ENCODE measurements at places on chromosomes 16 and 17. TPM values are rescaled to one million over a fixed set of nuclear protein-coding genes. Genes with fewer than 3 reads are reported as not detected.

- DNase-seq, result no peak
These were observed 11.0 kb downstream of the TBC1D24 start for GRCh38 chr16:2485811-2486507.

DNA sequence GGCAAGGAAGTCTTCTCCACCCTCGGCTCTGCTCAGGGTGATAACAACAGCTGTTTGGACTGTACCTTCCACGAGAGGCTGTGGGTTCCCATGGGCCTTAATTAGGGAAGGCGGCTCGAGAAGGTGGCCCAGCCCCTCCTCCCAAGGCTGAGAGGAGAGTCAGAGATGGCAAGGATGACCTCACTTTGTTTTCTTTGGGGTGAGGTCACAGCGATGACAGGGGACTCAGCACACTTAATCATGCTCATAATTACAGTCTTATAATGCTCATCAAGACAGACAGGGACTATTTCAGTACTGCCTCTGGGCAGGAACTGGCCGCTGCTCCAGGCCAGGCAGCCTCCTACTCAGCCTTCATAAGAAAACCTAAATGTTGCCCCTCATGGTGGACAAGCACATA, 19.7 kb downstream of the WFDC1 start:
- DNase-seq, result no peak

Gene CLDN7
- 14.2 TPM for total RNA-seq

DNA sequence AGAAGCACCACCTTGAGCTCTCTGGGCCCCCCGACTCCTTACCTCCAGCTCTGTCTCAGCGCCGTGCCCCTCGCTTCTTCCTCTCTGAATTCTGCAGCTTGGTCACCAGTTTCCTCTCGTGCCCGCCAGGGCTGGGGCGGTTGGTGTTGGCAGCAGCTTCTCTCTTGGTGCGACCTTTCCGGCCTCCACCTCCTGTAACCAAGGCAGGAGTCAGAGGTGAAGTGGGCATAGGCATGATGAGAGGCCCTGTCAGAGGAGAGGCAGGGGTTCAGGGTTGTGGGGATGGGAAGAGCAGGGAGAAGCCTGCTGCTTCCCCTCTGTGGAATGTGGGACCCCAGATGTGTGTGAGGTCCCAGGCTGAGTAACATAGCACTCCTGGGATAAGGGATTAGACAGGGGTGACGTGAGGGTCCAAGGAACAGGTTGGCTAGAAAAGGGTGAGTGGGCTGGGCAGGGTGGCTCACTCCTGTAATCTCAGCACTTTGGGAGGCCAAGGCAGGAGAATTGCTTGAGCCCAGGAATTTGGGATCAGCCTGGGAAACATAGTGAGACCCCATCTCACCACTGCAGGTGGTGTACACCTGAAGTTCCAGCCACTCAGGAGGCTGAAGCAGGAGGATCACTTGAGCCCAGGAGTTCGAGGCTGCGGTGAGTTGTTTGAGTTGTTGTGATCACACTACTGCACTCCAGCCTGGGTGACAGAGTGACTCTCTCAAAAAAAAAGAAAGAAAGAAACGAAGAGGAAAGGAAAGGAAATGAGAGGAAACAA, 626 bp downstream of the NUPR1 start:
- DNase-seq, result no peak

DNA sequence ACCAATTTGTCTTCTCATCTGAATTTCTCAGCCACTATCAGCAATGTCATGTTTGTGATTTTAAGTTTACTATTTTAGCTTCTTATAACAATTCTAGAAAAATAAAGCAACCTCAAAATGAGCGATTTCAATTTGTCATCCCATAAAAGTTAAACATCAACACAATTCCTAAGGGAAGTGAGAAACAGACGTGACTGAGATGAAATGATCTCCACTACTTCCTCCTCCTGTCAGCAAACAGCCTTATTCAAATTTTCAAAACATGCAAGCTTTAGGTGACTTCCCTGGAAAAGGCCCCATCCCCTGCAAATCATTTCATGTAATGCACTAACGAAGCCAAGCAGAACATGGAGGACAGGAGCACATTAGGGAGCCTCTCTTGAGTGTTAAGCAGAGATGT, 64.9 kb downstream of the ZNF652 start:
- DNase-seq, result no peak

Gene PRDM7
- 2.2 TPM for total RNA-seq

Gene ITGAD
- total RNA-seq, result not detected

Gene CCDC40
- 2.9 TPM for total RNA-seq

Gene PRAC2
- total RNA-seq, result not detected

Gene NDRG4
- total RNA-seq, result 22.6 TPM

Gene P2RX1
- total RNA-seq, result 44.5 TPM

- DNase-seq, result peak; percentile 77
These were observed 1.2 kb upstream of the PFN1 start for GRCh38 chr17:4949321-4950074.

GRCh38 chr17:43400943-43401717, 2.3 kb downstream of the ARL4D start:
- no peak for DNase-seq

DNA sequence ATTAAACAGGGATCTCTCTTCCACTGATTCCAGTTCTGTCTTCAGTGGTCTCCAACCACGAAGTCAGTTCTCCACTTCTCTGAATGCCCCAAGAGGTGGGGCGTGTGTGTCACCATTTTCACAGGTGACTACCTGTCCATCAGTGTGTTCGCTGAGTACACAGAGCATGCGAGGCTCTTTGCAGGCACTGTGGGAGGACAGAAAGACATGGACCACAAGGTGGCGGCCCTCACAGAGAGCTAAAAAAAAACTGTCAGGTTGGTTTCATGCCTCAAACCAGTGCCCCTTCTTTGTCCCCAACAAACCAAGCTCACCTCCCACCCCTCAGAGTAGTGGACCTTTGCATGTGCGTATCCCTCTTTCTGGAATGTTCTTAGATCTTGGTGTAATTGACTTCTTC, 13.8 kb downstream of the EMP2 start:
- DNase-seq, result no peak

GRCh38 chr16:526181-527014, 1.1 kb upstream of the CAPN15 start:
- DNase-seq, result peak; percentile 69

GRCh38 chr17:47733674-47734410, 806 bp downstream of the TBX21 start:
- DNase-seq, result no peak

Gene HIC1
- total RNA-seq, result 19.0 TPM

Data from umbilical cord (tissue), 2 donors.